ENCODE measurements at places on chromosomes 12 and 14. TPM values are rescaled to one million over a fixed set of nuclear protein-coding genes. Genes with fewer than 3 reads are reported as not detected.

GRCh38 chr14:35298351-35298750 is 6.2 kb downstream of the PSMA6 start:
- peaks cover 83% of the 10 kb centered on the region for H3K4me1 ChIP-seq
- no peak for DNase-seq
- no peak overlapping the region for H3K4me3 ChIP-seq
- H3K36me3 ChIP-seq = peaks cover 4% of the 10 kb centered on the region
- H3K27ac ChIP-seq = no peak overlapping the region

DNA sequence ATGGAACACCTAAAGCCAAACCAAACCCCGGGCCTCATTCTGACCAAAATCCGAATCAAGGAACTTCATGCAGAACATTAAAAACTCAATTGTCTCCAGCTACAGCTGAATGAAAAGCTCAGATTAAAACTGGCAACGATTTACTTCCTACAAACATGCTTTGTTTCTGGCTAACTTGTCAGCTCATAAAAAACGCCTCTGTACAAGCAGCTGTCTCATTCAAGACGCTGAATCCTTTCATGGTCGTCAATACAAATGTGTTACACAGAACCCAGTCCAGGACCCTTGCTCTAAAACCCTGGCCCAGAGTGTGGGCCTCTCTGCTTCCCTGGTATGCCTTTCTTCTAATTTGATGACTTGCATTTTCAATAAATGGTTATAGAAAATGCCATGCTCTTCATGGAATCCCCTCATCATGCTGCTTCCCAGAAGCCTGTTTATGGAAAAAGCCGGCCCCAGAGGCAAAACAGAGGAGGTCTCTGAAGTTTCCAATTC is 183.1 kb downstream of the PHLDA1 start:
- peaks cover 5% of the 10 kb centered on the region for H3K27me3 ChIP-seq
- no peak overlapping the region for H3K27ac ChIP-seq
- DNase-seq = no peak
- H3K4me1 ChIP-seq = no peaks in the 10 kb centered on the region
- no peaks in the 10 kb centered on the region for H3K36me3 ChIP-seq

DNA sequence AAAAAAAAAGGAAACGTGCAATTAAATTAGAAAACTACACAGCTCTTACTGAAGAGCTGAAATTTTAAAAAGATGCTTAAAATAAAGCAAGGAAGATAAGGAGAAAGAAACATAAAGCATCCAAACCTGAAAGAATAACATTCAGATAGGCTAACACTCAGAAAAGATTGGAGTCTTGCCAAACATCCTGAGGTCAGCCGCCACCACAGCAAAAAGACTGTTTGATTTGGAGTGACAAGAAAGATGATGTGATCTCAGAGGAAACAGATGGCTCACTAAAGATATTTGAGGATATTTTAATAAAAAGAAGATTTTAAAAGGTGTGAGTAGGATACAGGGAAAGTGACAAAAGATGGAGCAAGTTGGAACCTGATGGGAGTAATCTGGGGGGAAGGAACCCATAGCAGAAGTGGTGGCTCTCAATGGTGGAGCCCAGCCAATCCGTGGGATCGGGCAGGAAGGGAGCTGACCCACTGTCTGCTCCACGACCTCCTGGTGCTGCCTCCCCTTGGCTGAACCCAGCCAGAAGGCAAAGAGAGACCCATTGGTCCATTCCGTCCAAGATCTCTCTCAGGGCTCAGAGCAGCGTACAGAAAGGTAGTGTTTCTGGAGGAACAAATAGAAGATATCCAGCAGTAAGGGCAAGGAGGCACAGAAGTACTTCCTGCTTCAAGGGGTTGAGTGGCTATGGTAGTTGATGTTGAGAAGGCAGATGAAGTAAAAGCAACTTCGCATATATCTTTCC is 469.6 kb downstream of the RGS6 start:
- H3K27ac ChIP-seq = no peak overlapping the region
- peaks cover 4% of the 10 kb centered on the region for H3K27me3 ChIP-seq
- H3K4me3 ChIP-seq = peak overlapping the region; percentile 37
- H3K4me1 ChIP-seq = peaks cover 19% of the 10 kb centered on the region
- H3K36me3 ChIP-seq = no peaks in the 10 kb centered on the region
- DNase-seq = peak; percentile 14

DNA sequence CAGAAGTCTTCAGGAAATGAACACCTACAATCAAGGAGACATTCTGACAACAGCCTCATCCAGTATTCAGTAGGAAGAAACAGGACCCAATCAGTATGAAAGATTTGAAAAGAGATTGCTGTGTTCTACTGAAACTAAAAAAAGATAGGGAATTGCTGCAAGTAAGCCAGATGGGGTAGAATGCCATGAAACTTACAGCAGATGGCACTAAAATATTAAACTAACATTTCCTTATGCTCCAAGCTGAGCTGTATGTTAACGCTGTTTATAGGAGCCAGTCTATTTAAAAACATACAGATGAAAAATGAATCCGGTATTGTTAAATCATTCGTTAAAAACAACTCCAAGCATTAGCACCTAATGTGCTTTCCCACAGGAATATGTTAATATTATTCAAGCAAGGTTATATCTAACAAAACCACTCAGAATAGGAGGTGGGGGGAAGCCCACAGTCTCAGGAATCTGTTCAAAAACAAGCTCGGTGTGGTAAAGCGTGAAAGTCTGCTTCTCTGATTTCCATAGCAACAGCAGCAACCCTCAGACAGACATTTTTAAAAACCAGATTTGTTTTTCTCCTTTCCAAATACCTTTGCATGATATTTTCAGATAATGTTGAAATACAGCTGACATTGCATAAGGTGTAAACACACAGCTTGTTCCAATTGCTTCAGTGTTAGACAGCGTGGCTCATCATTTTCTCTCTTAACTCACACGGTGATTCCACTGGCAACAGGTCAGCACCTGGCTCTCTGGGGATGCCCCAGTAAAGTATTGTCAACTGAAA is 131.4 kb upstream of the CCDC175 start:
- H3K27me3 ChIP-seq = peaks cover 4% of the 10 kb centered on the region
- no peak overlapping the region for H3K27ac ChIP-seq
- no peak overlapping the region for H3K4me3 ChIP-seq

DNA sequence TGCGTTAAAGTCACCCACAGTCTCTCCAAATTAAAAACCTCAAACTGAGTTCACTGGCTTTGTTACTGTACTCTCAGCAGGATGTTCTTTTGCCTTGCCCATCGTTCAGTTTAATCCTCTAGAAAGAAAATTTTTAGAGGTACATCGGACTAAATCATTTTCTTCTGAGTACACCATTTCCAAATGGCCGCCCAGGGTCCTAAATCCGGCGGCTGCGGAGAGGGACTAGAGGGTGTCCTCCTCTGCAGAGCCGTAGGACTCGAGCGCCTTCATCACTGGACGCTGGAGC is 1.4 kb downstream of the LIN7A start:
- DNase-seq = no peak
- no peaks in the 10 kb centered on the region for H3K4me1 ChIP-seq
- no peaks in the 10 kb centered on the region for H3K36me3 ChIP-seq
- H3K27ac ChIP-seq = no peak overlapping the region
- no peak overlapping the region for H3K4me3 ChIP-seq

DNA sequence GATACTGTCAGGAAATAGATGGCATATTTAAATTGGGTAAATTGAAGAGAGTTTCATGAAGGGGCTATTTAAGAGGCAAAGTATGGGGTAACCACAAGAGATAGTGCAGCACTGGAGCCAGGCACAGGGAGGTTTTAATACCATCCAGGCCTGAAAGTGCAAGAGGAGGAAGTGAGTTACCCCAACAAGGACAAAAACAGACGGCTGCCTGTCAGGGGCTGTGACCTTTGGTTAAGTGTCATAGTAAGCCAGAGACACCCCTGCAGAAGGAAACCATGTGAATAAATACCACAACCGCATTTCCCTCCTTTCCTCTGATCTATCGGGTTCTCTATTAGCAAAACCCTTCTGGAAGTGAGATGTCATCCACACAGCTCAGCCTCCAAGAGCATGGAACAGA is 122.0 kb upstream of the DHRS4 start:
- no peak overlapping the region for H3K27ac ChIP-seq
- no peak for DNase-seq
- no peaks in the 10 kb centered on the region for H3K4me1 ChIP-seq
- no peaks in the 10 kb centered on the region for H3K36me3 ChIP-seq

- no peak overlapping the region for H3K27ac ChIP-seq
- DNase-seq = no peak
- H3K4me3 ChIP-seq = peak overlapping the region; percentile 21
- H3K27me3 ChIP-seq = peaks cover 10% of the 10 kb centered on the region
Measured at GRCh38 chr12:124569375-124570148, 2.1 kb upstream of the NCOR2 start.

- H3K36me3 ChIP-seq = no peaks in the 10 kb centered on the region
- H3K27me3 ChIP-seq = peaks cover 2% of the 10 kb centered on the region
- no peak for DNase-seq
- H3K4me3 ChIP-seq = no peak overlapping the region
Measured at GRCh38 chr12:130992979-130993538, 39.4 kb downstream of the ADGRD1 start.

- peaks cover 4% of the 10 kb centered on the region for H3K36me3 ChIP-seq
- H3K27me3 ChIP-seq = no peaks in the 10 kb centered on the region
- peaks cover 5% of the 10 kb centered on the region for H3K4me1 ChIP-seq
- H3K4me3 ChIP-seq = no peak overlapping the region
- H3K27ac ChIP-seq = no peak overlapping the region
Measured at GRCh38 chr12:53241623-53242412, 9.8 kb upstream of the RARG start.

- no peaks in the 10 kb centered on the region for H3K4me1 ChIP-seq
- no peak overlapping the region for H3K27ac ChIP-seq
- H3K27me3 ChIP-seq = no peaks in the 10 kb centered on the region
- no peak overlapping the region for H3K4me3 ChIP-seq
- DNase-seq = no peak
- H3K36me3 ChIP-seq = no peaks in the 10 kb centered on the region
Measured at GRCh38 chr12:13799574-13799973, 181.8 kb downstream of the GRIN2B start.

- no peaks in the 10 kb centered on the region for H3K36me3 ChIP-seq
- DNase-seq = no peak
- no peak overlapping the region for H3K27ac ChIP-seq
Measured at GRCh38 chr12:124739953-124740561, 123.6 kb downstream of the SCARB1 start.

- peaks cover 7% of the 10 kb centered on the region for H3K27me3 ChIP-seq
- H3K4me1 ChIP-seq = no peaks in the 10 kb centered on the region
- H3K4me3 ChIP-seq = no peak overlapping the region
- H3K36me3 ChIP-seq = peaks cover 6% of the 10 kb centered on the region
- no peak for DNase-seq
Measured at GRCh38 chr14:77088219-77088618, 9.8 kb upstream of the CIPC start.

DNA sequence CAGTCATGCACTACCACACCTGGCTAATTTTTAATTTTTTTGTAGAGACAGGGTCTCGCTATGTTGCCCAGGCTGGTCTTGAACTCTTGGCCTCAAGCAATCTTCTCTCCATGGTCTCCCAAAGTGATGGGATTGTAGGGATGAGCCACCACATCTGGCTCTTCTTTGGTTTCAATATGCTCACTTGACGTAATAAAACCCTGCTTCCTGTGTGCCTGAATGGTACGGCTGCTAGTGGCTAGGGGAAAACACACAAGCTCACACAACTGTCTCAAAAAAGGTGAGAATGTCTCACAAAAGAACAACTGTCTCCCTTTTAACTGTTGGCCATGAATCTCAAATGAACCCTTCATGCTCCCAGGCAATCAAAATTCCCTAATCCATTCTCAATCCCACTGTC is 15.0 kb downstream of the C1S start:
- peaks cover 6% of the 10 kb centered on the region for H3K4me1 ChIP-seq
- H3K4me3 ChIP-seq = no peak overlapping the region
- no peak for DNase-seq

GRCh38 chr14:104343690-104344640 is 205.6 kb downstream of the KIF26A start:
- no peaks in the 10 kb centered on the region for H3K4me1 ChIP-seq
- no peaks in the 10 kb centered on the region for H3K36me3 ChIP-seq
- H3K27me3 ChIP-seq = peaks cover 29% of the 10 kb centered on the region
- H3K4me3 ChIP-seq = no peak overlapping the region

- no peak for DNase-seq
- no peak overlapping the region for H3K27ac ChIP-seq
- peaks cover 7% of the 10 kb centered on the region for H3K27me3 ChIP-seq
- H3K4me1 ChIP-seq = peaks cover 4% of the 10 kb centered on the region
- no peak overlapping the region for H3K4me3 ChIP-seq
- no peaks in the 10 kb centered on the region for H3K36me3 ChIP-seq
Measured at GRCh38 chr14:52944254-52944653, 6.6 kb downstream of the FERMT2 start.

- peaks cover 13% of the 10 kb centered on the region for H3K4me1 ChIP-seq
- H3K36me3 ChIP-seq = no peaks in the 10 kb centered on the region
- H3K4me3 ChIP-seq = no peak overlapping the region
- H3K27ac ChIP-seq = no peak overlapping the region
- H3K27me3 ChIP-seq = peaks cover 7% of the 10 kb centered on the region
Measured at GRCh38 chr14:58398895-58399294, 3.2 kb downstream of the TOMM20L start.

GRCh38 chr12:83016991-83017390 is 330.3 kb downstream of the TMTC2 start:
- no peak for DNase-seq
- H3K4me1 ChIP-seq = peaks cover 2% of the 10 kb centered on the region
- H3K27me3 ChIP-seq = no peaks in the 10 kb centered on the region
- no peak overlapping the region for H3K4me3 ChIP-seq
- H3K27ac ChIP-seq = no peak overlapping the region
- no peaks in the 10 kb centered on the region for H3K36me3 ChIP-seq

GRCh38 chr14:58870961-58871360 is 233.2 kb downstream of the DACT1 start:
- no peaks in the 10 kb centered on the region for H3K27me3 ChIP-seq
- no peaks in the 10 kb centered on the region for H3K36me3 ChIP-seq
- no peaks in the 10 kb centered on the region for H3K4me1 ChIP-seq
- no peak overlapping the region for H3K4me3 ChIP-seq
- H3K27ac ChIP-seq = no peak overlapping the region

- H3K27ac ChIP-seq = no peak overlapping the region
- H3K27me3 ChIP-seq = no peaks in the 10 kb centered on the region
- no peaks in the 10 kb centered on the region for H3K36me3 ChIP-seq
Measured at GRCh38 chr12:41634091-41634490, 446.0 kb downstream of the PDZRN4 start.

DNA sequence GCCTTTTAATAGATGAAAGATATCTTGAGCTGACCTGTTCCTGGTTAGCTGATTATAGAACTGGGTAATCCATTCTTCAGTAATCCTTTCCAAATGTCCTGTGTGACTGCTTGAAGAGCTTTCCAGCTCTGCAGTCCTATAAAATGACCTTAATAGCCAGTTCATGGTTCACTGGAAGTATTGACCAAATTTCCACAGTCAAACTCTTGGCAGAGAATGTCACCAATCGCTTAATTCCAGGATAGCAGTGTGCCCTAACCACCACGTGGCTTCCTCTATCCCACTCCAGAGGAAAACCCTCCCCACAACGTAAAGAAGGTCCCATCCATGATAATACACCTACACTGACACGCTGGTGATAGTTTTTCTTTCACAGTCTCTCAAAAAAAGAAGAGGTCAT is 17.4 kb downstream of the PRKAB1 start:
- H3K36me3 ChIP-seq = peaks cover 9% of the 10 kb centered on the region
- H3K4me1 ChIP-seq = peaks cover 16% of the 10 kb centered on the region
- H3K27me3 ChIP-seq = peaks cover 1% of the 10 kb centered on the region
- no peak for DNase-seq

GRCh38 chr14:75905147-75905904 is 76.5 kb downstream of the TGFB3 start:
- no peak overlapping the region for H3K27ac ChIP-seq
- no peak for DNase-seq
- no peak overlapping the region for H3K4me3 ChIP-seq
- H3K27me3 ChIP-seq = no peaks in the 10 kb centered on the region

Gene PTGDR
- 133 TPM for polyA plus RNA-seq

Gene PRR13
- polyA plus RNA-seq = 1,019 TPM

Gene OR6C4
- polyA plus RNA-seq = not detected

Gene GPR162
- polyA plus RNA-seq = not detected

Gene ATN1
- not detected for polyA plus RNA-seq

Gene RFC5
- polyA plus RNA-seq = 25.5 TPM

Gene MYF6
- polyA plus RNA-seq = not detected
